ENCODE measurements at places on chromosomes 2 and 18.

DNA sequence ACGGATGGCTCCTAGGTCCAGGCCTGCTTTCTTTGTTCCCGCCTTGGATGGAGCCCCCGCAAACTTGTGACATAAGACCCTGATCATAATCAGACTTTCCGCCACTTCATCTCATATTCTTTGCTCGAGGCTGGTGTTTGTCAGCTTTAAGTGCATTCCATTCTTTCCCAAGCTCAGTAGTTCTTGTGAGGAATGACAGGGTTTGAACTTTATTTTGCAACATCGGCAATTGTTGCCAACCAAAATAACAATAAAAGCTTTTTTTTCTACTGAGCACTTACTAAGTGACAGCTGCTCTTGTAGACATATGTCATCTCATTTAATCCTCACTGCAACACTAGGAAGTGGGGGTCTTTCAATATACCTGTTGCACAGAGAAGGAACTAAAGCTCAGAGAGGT is 178.8 kb upstream of the ST6GAL2 start:
- DNase-seq, result no peak

DNA sequence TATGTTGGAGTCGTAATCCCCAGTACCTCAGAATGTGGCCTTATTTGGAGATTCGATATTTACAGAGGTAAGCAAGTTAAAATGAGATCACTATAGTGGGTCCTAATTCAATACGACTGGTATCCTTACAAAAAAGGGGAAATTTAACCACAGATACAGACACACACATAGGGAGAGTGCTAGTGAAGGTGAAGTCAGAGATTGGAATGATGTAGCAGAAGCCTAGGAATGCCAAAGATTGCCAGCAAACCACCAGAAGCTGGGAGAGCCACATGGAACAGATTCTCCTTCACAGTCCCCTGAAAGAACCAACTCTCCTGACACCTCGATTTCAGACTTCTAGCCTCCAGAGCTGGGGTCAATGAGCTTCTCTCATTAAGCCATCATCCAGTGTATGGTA is 17.7 kb upstream of the ACTR3 start:
- no peak for DNase-seq

- no peak for DNase-seq
Measured at GRCh38 chr2:46064396-46064795, 232.8 kb upstream of the EPAS1 start.

DNA sequence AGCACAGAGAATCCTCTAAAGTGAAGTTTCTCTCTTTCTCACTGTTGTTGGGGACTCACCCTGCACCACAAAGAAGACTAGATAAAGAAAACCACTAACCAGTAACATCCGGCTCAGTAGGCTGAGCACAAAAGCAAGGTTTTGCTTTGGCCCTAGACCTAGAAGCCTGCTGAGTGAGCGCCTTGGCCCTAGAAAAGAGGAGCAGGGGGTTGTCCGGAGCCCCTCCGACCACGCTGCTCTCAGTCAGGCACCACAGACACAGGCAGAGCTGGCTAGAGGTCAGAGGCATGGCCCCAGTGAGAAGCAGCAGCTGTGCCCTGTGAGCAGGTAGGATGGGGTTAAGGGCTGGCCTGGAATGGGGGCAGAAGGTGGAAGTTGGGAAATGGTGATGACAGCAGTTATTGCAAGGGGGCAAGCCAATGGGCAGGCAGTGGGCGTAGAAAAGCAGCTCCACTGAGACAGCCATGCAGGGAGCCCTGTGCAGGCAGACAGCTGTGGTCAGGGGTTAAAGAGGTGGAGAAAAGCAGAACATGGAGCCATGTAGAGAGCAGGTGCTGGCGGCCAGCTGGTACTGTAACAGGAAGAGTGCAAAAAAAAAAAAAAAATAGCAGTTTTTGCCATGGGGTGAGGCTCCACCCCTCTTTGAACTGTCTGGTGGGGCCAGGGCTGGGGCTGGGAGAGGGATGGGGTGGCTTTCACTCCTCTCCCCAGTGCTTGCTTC is 36.9 kb upstream of the SLC14A1 start:
- no peak for DNase-seq

DNA sequence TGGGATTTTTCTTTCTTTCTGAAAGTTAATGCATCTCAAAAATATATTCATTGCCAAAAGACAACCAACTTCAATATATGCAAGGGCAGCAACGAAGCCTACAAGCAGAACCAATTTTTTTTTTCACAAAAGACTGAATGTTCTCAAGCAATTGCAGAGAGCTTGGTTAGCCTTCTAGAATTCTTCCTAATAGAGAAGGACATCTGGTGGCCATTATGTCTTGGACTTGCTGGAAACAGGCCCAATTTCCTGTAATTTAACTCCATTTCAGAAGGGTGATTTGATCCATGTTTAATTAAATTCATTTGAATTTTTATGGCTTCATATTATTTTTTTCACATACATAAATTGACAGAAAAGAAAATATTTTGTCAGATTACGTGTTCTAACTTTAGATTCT is 208.0 kb downstream of the TPGS2 start:
- DNase-seq, result no peak

DNA sequence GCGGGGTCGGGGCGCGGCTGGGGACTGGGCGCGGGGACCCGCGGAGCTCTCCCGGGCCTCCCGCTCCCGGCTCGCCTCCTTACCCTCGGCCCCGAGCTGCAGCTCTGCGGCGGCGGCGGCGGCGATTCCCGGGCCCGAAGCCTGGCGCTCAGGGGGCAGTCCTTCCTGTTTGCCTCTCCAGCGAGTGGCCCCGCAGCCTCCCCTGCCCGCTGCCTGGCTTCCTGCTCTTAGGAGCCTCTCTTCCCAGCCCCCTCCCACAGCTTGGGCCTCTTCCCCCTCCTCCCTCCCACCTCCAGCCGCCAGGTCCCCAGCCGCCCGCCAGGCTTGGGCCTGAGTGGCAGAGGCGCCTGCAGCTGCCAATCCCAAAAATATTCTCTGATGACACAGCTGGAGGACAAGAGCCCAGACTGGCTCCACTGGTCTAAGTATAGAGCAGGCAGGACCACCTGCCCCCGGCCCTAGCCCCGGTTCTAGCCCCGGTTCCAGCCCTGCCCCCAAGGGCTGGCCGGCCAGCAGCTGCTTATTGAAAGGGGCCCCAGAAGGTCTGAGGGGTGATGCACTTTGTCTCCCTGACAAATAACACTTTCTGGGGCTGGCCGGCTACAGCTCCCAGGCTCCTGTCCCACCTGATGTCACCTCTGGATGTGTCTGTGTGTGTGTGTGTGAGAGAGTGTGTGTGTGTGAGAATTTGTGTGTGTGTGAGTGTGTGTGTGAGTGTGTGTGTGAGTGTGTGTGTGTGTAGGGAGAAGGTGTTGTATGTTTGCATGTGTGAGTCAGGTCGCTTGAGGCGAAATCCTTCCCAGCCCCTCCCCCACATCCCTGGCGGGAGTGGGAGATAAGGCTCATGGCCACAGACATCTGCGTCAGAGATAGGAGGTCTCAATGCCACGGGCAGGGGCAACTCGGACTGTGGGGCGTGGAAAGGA is at the start of gene OBSL1:
Gene OBSL1 (minus strand): TSS at position 229 of the 926 bp plus-strand sequence. CDS start 307 bp downstream, outside the sequence.
- no peak for DNase-seq

GRCh38 chr2:64923385-64923710 is 65.9 kb upstream of the SLC1A4 start:
- no peak for DNase-seq

GRCh38 chr2:239597216-239597615 is 196.4 kb upstream of the HDAC4 start:
- DNase-seq, result no peak

DNA sequence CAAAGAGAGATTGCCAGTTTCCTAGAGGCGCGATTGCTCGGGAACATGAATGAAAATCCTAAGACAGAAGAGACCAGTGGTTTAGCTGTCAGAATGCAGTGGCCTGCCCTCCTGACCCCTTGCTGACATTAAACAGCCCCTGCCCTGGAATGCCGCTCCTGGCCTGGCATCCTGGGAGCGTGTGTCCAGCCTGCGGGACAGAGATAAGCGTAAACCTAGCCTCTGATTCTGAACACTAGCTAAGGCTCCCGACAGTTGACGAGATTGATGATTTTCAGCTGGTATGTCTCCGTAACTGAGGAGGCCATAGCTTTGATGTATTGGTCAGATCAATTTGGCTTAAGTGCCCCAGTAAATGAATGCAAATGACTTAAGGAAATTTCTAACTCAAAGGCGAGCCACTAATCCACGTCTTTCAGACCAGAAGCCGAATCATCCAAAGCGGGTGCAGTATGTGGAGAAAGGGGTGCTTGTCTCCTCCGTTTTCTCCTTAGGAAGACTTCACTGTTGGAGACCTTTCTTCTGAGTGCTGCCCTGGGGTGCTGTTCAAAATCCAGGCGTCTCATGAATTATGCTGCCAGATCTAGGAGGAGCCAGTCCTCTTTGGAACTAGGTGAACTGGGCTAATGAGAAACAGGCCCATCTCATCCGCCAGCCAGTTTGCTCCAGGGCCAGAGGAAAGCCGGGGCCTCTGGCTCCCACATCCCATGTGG is 142.5 kb upstream of the L3MBTL4 start:
- no peak for DNase-seq

DNA sequence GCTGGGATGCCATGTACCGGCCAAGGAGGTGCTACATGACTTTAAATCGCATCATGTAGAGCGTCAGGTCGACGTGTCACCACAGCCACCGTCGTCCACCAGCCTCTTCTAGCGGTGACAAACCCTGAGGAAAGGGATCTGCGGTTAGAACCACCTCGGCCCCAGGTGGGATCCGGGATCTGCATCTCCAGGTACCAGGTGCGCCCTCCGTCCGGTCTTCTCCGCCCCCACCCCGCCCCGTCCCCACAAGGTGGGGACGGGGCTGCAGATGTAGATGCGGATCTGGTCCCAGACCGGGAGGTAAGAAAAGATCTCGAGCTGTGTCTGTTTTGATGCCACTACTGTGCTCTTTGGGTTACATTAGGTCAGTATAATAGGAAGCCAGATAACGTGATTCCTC is 38.4 kb downstream of the C1D start:
- no peak for DNase-seq

GRCh38 chr2:241215421-241215820 is 26.9 kb downstream of the ANO7 start:
- DNase-seq, result no peak

DNA sequence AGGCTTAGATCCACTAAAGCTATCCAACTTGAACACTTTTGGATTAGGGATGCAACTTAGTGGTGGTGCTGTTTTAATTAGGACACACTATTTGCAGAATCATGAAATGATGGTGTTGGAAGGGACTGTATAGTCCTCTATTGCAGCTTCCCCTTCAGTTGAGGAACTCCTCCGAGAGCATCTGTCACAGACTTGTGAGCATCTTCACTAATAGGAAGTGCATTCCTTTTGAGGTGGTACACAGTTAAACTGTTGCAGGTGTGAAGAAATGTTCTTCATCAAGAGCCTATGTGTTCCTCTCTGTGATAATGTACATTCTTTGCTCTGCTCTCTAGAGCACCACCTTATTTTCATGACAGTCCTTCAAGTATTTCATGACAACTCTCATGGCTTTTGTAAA is 197.4 kb downstream of the CAMKMT start:
- no peak for DNase-seq

GRCh38 chr2:239644011-239644410 is 243.2 kb upstream of the HDAC4 start:
- DNase-seq, result no peak

DNA sequence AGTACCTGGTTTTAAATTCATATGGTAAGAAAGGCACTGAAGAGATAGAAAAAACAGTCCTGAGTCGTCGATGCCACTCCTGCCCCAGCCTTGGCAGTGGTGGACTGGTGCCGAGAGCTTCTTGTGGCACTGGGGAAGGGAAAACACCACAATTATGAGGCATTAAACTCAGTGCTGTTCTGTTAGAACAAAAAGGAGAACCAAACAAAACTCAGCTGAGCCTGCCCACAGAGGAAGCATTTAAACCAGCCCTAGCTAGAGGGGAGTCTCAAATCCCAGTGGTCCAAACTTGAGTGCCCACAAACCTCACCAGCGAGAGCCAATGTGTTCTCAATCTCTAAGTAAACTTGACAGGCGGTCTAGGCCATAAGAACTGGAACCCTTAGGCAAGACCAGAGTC is 1254.5 kb upstream of the FAM98A start:
- no peak for DNase-seq

DNA sequence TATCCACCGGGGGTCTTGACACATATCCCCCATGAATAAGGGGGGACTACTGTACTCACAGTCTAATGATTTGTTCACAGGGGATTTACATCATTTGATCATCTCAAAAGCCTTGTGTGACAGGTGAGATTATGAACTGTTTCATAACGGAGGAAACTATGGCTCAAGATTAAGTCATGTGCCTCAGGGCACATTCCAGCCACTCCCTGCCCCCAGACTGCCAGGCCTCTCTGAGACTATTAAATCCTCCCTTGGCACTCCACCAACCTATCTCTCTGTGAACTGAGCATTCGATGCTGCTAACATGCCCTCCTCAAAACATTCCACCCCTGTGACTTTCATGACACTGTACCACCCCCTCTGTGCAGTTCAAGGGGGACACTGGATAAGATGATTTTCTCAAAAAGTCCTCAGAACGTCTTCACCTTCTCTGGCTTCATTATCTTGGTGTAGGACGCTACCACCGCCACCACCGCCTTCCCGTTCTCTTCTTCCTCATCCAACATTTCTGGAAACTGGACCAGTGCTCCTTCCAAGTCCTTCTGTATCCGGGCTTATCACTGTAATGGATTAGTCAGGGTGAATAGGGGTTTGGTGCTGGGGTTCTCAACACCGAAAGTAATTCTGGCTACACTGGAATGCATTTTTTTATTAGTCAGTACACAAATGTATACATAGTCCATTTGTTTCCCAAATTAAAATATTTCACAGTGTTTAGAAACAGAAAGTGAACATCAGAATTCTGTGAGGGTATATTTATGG is 169.6 kb downstream of the KCNS3 start:
- DNase-seq, result peak; percentile 59

DNA sequence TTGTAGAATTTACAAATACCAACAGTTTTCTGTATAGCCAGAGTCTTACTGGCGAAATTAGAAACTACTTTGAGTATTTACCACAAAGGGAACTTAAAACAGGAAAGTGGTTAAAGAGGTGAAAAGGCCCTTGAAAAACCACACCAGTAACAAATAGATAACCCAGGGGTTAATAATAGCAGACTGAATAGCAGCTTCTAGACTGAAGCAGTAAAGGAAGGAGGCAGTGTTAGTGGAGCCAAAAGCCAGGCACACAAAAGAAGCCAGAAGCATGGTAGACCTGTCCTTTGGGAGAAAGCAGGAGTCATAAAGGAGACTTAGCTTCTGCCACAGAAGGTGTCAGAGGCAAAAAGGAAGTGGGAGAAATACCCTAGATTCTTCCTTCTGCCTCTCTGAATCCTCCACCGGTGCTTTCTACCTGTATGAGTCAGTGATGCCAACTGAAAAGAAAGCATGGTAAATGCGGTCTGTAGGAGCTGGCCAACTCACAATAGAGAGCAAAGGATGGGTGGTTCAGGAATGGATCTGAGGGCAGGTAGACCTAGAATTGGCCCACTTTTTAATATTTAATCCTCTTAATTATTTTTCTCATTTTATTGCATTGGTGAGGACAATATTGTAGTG is 97.3 kb downstream of the ARL6IP6 start:
- no peak for DNase-seq

DNA sequence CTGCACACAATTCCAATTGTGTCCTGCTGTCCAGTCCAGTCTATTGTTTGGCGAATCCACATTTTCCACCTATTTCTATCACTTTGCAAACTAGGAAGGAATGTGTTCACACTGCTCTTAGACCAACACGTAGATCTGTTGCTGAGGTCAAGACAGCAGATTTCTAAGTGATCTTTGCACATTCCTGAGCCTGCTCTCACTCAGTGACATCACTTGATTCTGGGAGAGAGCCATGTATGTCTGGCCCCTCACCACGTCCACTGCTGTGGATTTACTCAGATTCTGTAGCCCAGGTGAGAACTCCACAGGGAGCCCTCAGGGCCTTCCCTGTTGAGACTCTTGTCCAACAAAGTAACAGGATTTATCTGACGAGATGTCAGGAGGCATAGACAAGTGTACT is 317.2 kb downstream of the TSN start:
- no peak for DNase-seq

Measured in GM04504 (cell line).